Pancreas (tissue), 10 donors: ENCODE measurements at places on chromosomes 6 and 20. TPM values are rescaled to one million over a fixed set of nuclear protein-coding genes. Genes with fewer than 3 reads are reported as not detected.

Gene KIAA0408
- 0.09 TPM for total RNA-seq

Gene GPX5
- total RNA-seq: not detected

Gene FAM209B
- total RNA-seq: not detected

Gene PHACTR1
- 9.3 TPM for total RNA-seq

Gene SCGN
- 63.2 TPM for total RNA-seq

Gene DNMT3B
- 5.1 TPM for total RNA-seq

GRCh38 chr6:117494694-117495318, 12.3 kb downstream of the DCBLD1 start:
- no peak for DNase-seq

DNA sequence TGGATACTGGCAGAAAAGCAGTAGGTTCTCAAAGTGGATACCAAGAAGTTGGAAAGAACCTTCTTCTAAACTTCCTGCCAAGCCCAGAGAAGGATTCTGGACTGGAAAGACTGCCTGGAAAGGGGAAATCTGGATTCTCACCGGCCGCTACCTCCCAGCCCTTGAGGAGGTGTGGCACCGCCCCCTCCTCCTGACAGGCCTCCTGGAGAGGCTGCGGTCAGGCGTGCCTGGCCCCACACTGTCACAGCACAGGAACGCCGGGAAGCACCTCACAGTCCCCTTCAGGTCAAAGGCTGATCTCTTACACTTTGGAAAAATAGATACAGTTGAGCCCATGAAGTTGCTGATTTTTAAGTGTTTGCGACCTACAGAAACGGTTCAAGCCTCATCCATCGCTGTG, 16.3 kb upstream of the PDE10A start:
- no peak for DNase-seq

GRCh38 chr6:23435798-23436197, 690.2 kb upstream of the NRSN1 start:
- no peak for DNase-seq

- no peak for DNase-seq
These were observed 45.1 kb downstream of the MAFB start for GRCh38 chr20:40643891-40644290.

DNA sequence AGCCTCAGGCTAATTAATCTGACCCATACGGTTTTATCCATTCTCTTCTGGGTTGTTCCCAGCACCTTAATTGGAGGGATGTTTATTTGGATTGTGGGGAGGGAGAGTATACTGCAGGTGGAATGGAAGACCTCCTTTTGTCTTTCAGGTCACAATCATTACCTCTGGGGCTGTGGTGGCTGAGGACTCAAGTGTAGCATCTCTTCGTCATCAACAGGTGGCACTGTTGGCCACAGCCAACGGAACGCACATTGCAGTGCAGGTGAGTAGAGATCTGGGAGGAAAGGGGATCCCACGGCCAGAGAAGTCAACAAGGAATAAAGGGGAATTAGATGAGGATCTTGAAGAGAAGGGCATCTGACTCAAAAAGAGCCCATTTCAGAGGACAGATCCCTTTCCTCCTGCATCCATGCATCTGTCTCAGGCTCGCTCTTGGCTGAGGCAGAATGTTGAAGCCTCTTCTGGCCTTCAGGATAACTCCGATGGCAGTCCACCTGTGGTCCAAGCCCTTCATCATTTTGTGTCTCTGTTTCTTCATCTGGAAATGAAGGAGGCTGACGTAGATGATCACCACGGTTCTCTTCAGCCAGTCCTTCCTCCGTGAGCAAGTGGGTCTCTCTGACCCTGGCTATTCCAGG, 3.2 kb upstream of the DEF6 start:
- peak; percentile 63 for DNase-seq

GRCh38 chr6:89298680-89299465, 16.2 kb downstream of the GABRR2 start:
- DNase-seq: no peak

DNA sequence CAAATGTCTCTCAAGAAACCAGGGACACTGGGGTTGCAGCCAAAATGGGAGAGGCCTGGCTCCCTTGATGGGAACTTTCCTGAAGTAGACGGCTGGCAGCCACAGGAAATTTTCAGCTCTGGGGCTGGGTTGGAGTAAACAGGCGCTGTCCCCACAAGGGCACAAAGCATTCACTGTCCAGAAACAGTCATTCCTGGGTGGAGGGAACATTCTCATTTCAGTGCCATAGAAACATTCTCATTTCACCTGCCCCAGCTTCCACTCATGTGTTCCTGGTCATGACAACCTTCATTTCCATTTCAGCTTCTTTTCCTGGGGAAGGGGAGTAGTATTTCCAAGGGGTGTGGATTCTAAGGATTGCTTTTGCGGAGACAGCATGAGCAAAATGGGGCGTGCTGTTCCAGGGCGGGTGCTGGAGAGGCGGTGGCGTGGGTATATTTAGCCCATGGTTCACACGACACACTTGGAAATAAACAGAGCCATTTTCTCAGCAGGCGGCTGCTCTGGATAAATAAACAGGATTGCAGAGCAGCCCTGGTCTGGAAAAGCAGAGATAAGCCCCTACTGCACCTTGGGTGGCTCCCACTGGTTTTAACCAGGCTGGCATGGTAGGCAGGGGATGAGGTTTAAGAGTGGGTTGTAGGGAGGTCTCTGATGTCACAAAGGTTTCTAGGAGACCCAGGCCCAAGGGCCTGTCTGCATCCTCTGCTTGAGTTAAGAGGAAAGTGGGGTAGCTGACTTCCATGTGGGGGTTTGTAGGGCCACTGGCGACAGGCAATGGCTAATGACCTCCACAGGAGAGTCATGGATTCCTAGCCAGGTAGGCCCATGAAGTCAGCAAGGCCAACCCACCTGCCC, 32.9 kb downstream of the COX4I2 start:
- peak; percentile 81 for DNase-seq

GRCh38 chr6:111810294-111811131, 62.7 kb downstream of the FYN start:
- no peak for DNase-seq

DNA sequence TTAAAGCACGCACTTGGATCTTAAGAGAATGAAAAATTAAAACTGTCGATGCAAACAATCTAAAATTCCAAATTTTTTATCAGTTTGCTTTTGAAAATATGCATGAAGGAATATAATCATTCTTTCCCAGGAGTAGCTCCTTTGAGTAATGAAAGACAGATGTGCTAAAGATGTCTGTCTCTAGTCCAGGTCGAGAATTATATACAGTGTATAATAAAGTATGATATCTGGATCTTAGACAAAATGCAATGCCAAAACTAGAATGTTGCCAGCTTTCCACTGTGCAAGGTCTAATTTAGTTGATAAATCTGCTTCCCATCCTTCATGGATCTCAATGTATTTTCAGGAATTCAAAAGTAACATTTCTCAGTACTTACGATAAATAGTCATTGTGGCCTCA, 65.1 kb upstream of the ADGRG6 start:
- no peak for DNase-seq

- no peak for DNase-seq
These were observed 107.4 kb downstream of the PREX1 start for GRCh38 chr20:48720256-48720985.

DNA sequence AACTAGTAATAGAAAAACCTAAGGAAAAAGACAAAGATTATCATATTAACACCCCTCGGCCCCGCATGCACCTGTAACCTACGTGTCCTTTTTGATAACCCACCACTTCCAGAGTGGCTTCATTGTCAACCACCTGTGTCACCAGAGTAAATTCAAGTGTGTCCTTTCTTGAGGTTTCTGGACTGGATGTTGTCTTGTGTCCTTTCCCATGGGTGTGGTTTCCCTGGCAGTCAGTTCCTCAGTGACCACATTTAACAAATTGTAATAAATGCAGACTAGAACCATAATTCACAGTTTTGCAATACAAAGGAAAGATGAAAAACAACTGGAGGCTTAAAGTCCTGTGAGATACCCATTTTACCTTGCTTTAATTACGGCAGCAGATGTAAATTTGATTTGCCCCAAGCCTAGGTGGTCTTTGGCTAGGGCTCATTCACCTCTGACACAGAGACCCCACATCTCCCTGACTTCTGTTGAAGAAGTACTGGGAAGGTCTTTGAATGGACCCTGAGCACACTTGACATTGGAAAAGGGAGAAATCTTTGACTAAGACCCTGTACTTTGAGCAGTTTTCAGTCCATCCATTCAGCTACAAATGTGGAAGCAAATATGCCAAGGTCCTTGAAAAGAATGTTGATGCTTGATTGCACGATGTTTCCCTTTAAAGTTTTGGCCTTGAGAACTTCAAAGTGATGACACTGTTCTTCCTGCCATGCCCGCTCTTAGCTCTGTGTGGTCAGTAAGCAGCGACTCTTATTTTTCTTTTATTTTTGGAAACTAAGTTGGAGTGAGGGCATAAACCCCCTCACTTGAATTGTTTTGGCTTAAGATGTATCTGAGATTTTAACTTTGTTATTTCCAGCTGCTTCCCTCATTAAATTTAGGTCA, 232.4 kb downstream of the UST start:
- no peak for DNase-seq

DNA sequence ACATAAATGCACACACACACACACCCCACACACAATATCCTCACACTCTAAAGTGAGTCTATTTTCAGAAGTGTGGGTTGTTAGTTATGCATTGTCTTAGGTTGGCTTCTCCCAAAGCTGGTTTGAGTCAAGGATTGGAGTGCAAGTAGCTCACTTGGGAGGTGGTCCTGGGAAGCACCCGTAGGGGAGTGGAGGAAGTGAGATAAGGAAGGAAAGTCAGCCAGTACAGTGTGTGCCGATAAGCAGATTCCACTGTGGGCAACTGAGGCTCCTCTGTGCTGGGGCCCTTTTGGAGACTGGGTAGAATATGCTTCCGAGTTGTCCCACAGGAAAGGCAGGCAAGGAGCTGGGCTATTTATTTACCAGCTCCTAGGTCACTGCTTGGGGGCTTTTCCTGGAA, 67.2 kb downstream of the PLCB4 start:
- DNase-seq: no peak

GRCh38 chr6:163152701-163153100, 261.8 kb upstream of the QKI start:
- no peak for DNase-seq

- no peak for DNase-seq
These were observed 59.7 kb upstream of the SAMD3 start for GRCh38 chr6:130282234-130282995.
